H4 (cell line): ENCODE measurements at places on chromosomes 6 and 20.
A peak's percentile ranks its signal among the peaks of the same experiment; 100 is the strongest.

DNA sequence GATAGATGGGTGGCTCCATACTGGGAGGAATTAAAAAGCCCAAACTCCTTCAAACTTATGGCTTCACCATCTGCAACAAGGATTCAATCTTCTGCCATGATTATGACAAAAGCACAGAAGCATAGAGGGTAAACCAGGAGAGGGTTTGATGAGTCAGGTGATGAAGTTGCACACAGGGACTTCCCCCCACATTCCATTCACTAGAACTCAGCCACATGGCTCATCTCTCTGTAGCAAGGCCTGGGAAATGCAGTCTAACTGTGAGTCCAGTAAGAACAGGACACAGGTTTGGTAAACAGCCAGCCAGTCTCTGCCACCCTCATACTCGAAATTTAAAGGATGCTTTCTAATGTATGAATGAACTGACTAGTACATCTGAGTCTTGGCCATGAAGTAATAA is 142.9 kb downstream of the HIVEP2 start:
- peak; percentile 60 for DNase-seq

DNA sequence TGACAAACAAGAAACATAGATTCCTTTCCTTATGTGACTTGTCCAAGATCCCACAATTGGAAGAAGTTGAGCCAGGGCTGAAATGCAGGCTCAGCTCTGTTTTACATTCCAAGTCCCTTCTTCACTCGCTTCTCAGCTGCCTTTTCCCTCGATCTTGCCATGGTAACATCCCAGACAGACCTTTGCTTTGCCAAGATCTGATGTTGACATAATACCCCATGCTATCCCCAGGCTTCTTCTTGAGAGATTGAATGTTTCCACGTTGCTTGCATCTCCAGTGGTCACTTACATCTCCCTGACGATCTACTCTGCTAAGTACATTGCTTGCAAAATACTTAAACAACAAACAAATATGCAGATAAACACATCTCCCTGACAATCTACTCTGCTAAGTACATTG is 63.5 kb downstream of the TBXT start:
- DNase-seq, result no peak

DNA sequence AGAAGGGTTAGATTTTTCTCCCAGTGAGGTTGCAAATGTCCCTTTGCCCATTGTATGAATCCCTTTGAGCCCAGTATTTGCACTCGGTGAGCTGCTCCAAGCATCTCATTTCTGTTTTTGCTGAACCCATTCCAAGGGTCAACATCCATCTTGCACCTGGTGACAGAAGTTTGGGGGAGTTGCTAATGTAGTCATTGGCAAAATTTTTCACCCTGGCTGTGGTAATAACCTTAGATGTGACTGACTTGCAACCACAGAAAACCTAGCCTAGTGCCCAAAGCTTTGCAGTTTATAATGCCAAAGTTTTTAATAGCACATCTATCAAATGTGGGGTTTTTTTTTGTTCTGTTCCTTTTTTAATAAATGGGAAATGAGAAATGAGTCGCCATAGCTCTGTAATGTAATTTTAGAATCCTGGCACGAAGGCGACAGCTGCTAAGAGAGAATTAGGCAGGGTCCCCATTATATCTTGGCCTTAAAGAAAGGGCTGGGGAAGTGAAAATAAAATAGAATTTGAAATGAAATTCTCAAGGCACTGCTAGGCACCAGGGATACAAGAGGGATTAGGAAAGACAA is 682.8 kb downstream of the KIF16B start:
- DNase-seq, result no peak

- peak; percentile 58 for DNase-seq
Measured at GRCh38 chr6:32086661-32087573, 22.2 kb downstream of the TNXB start.

DNA sequence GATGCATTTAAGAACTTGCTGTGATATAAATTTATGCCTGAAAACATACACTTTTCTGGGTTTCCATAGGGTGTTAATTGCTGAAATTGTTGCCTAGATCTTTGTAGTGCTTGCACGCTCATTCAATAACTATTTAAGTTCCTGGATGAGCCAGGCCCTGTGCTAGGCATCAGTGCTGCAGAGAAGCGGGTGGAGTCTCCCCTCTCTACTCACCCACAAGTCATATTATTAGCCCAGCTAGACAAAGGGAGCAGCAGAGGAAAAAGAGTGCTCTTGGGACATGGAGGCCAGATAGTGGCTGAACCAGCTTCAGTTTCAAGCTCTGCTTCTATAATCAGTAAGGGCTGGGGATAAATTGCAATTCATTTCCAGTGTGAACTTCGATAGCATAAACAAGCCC is 329.1 kb downstream of the TFAP2B start:
- no peak for DNase-seq

DNA sequence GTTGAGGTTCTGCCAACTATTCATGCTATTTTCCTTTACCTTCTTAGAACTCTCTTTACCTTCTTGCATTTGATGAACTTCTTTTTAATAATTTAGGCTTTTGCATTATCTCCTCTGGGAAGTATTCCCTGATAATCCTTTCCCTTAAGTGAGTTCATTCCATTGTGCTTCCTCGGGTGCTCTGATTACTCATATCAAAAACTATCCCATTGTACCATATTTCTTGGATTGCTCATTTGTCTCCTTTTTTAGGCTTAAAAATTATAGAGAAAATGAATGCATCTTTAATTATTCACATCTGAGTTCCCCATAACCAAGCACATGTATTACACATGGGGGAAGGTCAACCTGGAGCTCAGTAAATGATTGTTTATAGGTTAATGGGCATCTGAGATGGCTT is 2.5 kb downstream of the CALHM4 start:
- DNase-seq, result no peak

- no peak for DNase-seq
Measured at GRCh38 chr6:25694366-25694765, 42.4 kb downstream of the SCGN start.

DNA sequence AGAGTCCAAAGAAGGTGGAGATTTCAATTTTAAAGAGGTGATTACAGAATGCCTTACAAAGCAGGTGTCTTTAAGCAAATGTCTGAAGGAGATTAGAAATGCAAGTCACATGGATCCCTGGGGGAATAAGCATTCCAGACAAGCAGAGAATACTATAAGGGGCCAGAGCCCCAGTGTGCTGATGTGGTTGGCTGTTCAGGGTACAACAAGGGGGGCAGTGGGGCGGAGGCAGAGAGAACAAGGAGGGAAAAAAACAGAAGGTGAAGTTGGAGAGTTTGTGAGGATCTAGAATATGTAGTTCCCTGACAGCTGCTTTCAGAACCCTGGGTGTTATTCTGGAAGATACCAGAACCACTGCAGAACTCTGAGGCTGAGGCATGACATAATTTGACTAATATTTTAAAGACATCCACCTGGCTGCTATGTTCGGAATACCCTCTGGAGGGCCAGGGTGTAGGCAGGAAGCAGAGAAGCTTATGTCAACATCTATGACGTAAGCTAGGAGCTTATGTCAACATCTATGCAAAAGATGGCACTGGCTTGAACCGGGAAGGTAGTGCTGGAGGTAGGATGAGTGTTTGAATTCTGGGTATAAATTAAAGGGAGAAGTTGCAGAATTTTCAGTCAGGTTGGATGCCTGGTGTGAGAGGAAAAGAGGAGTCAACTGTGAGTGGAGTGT is 276.3 kb upstream of the AGPAT4 start:
- peak; percentile 30 for DNase-seq

DNA sequence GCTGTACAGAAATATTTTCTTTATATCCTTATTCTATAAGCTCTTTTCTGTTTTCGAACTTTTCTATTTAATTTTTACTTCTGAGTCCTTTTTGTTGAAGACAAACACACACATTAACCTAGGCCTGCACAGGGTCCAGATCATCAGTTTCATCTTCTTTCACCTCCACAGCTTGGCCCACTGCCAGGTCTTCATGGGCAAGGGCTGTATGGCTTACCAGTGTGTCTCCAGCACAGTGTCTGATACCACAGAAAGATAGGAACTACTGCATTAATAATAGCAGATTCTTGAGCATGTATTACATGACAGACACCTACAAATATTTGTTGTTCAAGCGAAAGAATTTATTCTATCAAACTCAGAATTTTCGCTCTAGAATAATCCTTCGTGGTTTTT is 24.4 kb downstream of the QKI start:
- DNase-seq, result no peak

DNA sequence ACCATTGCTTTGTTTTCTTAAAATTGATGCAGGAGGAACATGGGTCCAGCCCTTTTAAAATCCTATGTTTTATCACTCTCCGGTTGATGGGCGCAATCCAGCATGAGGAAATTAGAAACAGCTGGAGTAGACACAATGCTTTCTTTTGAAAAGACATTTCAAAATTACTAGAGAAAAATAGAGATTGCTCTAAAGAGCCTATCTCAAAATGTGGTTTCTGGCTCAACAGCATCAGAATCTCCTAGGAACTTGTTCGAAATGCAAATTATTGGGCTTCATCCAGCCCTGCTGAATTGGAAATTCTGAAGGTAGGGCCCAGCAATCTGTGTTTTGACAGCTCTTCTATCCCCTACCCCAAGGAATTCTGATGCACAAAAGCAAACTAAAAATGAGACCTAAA is 190.8 kb upstream of the BMP2 start:
- DNase-seq, result no peak

- no peak for DNase-seq
Measured at GRCh38 chr6:108578595-108579327, 18.0 kb downstream of the FOXO3 start.

DNA sequence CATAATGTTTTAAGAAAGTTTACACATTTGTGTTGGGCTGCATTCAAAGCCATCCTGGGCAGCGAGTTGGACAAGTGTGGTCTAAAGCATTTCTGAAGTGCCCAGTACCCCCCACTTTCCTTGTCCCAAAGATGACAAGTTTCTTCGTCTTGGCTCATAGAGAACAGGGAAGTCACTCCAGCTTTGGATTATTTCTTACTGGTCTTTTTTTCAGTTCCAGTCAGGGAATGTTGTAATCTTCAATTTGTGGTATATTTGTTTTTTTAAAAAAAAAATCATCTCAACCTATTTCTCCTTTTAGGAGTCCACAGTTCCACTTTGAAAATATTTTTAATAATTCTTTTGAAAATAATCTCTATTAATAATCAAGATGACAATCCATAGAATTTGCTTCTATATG is 34.0 kb downstream of the SLX4IP start:
- no peak for DNase-seq

DNA sequence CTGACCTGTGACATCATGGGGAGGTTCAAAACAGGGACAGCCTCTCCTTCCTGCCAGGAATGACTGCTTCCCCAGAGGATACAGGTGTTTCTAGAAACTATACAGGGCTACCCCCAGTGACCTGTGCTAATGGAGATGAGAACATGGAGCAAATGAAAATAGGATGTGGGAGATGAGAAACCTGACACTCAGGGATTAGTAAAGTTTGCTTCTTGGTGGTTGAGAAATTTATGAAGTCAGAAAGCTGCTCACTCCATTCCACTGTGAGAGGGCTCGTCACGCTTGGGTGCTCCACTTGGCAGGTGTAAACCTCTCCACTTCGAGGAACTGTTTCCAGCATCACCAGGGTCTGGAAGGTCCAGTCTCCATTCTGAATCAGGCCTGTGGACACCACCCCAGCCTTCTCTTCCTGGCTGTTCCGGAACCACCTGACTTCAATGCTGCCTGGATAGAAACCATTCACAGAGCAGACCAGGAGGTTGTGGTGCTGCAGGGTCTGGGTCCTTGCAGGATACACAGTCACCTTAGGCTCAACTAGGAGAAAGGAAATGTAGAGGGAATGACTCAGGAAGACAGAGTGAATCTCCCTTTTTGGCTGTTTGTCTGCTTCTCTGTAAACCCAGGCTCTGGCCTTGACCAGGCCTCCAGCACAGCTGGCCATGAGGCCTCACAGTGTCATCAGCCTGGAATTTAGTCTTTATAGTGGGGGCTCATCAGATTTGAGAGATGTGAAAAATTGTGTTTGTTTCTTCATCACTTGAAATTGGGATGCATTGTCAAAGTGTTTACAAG is 10.8 kb downstream of the HLA-DRB5 start:
- no peak for DNase-seq

- DNase-seq, result no peak
Measured at GRCh38 chr6:156359912-156360311, 417.3 kb upstream of the ARID1B start.

- DNase-seq, result no peak
Measured at GRCh38 chr6:157570104-157570503, 189.1 kb downstream of the ZDHHC14 start.

DNA sequence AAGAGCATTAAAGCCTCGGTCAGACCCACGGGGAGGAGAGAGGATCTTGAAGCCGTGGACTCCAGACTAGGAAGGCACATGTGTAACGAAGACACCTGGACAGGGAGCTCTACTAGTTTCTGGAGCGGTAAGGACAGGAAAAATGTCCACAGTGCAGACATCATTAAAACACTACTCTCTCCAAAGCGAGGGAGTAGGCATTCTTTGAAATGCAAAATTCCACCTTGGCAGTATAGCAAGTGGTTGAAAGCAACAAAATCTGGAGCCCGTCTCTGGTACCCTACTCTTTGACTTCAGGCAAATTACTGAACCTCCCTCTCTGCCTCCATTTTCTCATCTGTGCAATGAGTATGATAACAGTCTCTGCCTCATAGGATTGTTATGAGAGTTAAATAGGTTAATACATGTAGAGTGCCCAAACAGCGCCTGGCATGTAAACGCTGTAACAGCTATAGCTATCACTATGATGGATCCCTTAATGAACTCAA is 408 bp upstream of the CRIP3 start:
- DNase-seq, result no peak

DNA sequence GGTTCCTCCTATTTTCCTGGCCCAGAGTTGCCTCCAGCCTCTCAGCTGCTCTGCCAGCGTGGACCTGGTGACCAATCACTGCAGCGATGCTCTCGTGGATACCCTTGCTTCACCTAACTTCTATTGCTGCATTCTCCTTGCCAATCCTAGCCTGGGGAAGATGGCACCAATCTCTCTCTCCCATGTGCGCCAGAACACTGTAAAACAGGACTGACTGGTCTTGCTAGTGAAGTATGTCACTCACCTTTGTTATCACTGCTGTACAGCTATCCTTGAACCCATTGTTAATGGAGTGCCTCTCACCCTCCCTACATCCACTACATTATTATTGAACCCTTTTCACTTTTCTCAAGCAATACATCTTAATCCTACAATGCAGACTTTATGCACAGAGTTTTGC is 80.1 kb downstream of the LYRM4 start:
- DNase-seq, result no peak

GRCh38 chr6:49553384-49553783 is 2.9 kb downstream of the C6orf141 start:
- DNase-seq, result no peak

DNA sequence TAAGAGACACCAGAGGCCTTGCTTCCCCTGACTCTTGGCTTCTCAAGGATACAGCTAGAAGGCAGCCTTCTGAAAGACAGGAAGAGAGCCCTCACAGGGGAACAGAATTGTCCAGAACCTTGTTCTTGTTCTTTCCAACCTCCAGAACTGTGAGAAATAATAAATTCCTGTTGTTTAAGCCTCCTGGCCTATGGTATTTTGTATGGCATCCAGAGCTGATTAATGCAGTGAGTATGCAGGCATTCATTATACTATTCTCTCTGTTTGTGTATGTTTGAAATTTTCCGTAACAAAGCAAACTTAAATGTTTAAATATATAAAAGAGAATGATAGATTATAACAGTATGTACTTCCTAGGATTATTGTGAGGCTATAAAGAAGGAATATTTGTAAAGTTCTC is 903.4 kb upstream of the FLRT3 start:
- DNase-seq, result no peak
